Activated CD4-positive, alpha-beta T cell treated with anti-CD3 and anti-CD28 coated beads, Interleukin-2, amount 10 ng/mL, durations not matched to agents 24 days and 14 days (primary cell): ENCODE measurements at places on chromosomes 6 and 20. TPM values are rescaled to one million over a fixed set of nuclear protein-coding genes. Genes with fewer than 3 reads are reported as not detected.

WFDC2 gene
- not detected in 2 replicates for total RNA-seq

CD83 gene
- 80.2 and 84.8 TPM in 2 replicates for total RNA-seq

PABPC1L gene
- total RNA-seq = 96.9 and 103 TPM in 2 replicates

DNA sequence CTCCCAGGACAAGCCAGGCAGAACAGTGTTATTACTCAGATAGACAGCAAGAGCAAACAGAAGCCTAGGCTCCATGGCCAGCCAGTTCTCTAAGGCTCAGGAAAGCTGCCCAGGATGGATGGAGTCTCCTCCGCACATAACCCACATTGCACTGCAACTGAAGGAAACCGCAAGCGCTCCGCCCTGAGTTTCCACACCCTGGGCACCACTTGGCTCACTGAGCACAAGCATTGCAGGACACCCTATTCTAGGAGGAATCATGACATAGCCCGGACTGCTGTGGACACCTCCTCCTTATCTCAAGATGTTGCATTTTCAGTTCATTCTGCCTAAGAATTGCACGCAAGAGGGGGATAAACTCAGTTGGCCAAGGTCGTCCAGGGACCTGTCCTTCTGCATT lies 42.9 kb downstream of the LINC00237 start:
- DNase-seq = no peak

DNA sequence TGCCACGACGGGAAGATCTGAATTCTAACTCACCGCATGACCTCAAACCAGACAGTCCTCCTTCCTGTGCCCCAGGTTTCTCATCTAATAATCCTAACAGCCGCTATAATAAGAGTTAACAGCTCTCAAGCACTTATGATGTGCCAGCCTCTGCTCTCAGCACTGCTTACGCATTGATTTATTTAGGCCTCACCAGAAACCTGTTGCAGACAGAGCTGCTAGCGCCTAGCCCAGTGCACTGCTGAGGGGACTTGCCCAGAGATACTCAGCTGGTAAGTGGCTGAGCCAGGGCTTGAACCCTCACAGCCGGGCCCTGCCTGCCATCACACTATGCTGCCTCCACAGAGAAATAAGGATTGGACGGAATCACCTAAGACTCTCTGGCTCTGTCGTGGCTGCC lies 37.7 kb downstream of the GRM4 start:
- DNase-seq = no peak

GRCh38 chr6:133827766-133828165 lies 61.1 kb upstream of the TCF21 start:
- no peak for DNase-seq
